ENCODE measurements at places on chromosomes 4 and X.

DNA sequence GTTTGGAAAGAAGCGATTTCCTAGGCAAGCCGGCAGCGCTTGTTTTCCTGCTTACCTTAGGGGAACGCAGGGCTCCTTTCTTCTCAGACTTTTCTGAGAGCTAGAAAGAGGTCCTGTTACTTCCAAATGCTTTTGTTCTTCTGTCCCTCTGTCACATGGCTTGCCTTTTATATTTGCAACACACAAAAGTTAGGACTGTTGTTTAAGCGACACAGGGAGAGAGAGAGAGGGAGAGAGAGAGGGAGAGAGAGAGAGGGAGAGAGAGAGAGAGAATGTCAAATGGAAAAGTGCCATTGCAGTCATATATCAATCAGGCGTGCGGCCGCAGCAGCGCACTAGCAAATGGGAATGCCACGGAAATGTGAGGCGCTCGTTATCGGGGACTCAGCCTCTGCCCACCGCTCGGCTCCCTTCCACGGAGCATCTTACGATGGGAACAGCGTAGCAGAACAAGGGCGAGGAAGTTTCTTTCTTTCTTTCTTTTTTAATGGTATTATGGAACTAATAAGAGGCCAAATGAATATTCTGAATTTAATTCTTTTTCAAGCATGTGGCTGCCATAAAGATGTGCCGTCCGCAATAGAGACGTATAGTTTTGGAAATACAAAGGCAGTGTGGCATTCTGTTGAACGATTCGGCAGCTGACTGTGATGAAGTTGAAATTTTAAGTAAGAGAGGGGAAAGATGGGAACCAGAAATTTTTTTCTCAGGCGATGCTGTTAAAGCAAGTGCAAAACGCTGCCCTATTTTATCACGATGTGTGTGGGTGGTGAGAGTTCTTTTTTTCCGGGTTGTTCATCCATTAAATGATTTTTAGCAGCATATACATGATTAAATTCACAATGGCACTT, at the start of gene NDP:
TSS of gene NDP (minus strand) at position 142 of the 851 bp plus-strand sequence. CDS start 14,745 bp downstream, outside the sequence.
- DNase-seq = no peak

GRCh38 chr4:83012200-83012686, 1.6 kb upstream of the LIN54 start:
- DNase-seq = peak; percentile 55

- DNase-seq = no peak
These were observed 367.8 kb downstream of the GASK1B start for GRCh38 chr4:157804986-157805385.

- DNase-seq = no peak
These were observed 908.1 kb downstream of the CCSER1 start for GRCh38 chr4:91035276-91035675.

GRCh38 chr4:153759407-153760316, at the start of gene RNF175:
Gene RNF175 (minus strand): TSS chr4:153760024. CDS start chr4:153759862, 162 bp downstream.
- DNase-seq = no peak

GRCh38 chr4:124851741-124852140, 139.2 kb upstream of the ANKRD50 start:
- DNase-seq = no peak

GRCh38 chrX:65932173-65933084, 107.5 kb downstream of the VSIG4 start:
- DNase-seq = no peak

GRCh38 chr4:3819210-3819919, 53.2 kb downstream of the ADRA2C start:
- no peak for DNase-seq

Data from left lobe of liver (tissue), 2 donors.